ENCODE measurements at places on chromosomes 7 and 10.

GRCh38 chr10:67808704-67809103, 29.3 kb downstream of the DNAJC12 start:
- DNase-seq: no peak

- peak; percentile 85 for DNase-seq
These were observed 29.7 kb upstream of the GSDME start for GRCh38 chr7:24786941-24787340.

GRCh38 chr7:496528-497295, 22.9 kb downstream of the PDGFA start:
- no peak for DNase-seq

DNA sequence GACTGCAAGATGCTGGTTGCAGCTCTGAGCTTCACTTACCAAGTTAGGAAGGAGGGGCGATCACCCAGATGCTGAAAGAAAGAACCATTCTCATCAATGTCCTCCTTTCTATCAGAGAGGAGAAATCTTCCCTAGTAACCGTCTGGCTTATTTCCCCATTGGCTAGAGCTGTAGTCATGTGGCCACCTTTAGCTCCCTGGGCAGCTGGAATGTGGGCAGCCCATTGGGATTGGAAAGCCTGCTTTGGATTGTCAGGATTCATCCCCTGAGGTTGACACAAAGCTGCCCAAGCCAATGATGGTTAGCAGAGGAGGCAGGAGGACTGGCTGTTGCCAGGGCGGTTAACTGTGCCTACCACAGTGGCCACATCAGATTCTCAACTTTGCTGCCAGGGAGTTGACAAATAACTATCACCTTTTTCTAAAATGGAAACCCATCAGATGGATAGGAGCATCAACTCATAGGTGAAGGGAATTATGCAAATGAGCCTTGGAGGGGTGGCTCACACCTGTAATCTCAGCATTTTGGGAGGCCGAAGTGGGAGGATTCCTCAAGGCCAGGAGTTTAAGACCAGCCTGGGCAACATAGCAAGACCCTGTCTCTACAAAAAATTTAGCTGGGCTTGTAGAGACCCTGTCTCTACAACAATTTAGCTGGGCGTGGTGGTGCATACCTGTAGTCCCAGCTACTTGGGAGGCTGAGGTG, 206.4 kb upstream of the GALNT17 start:
- DNase-seq: peak; percentile 2

GRCh38 chr7:130274296-130274695, 7.6 kb downstream of the CPA2 start:
- no peak for DNase-seq

All from fibroblast of upper back skin (primary cell).